ENCODE measurements at places on chromosomes 7 and 10.

DNA sequence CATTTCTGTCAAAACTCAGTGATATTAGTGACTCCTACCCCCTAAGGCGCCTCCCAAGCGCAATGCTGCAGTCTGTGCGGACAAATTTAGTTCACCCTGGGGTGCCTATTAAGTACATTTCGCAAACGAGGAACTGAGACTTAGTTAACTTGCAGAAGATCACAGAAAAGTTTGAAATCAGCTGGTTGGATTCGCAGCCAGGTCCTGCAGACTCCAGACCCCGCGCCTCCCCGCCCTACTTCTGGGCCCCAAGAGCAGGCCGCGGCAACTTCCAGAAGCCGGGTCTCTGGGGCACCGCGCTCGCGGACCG is 588 bp downstream of the CYREN start:
- no peak for DNase-seq

- no peak for DNase-seq
These were observed 54.3 kb downstream of the CLIP2 start for GRCh38 chr7:74343281-74344131.

- DNase-seq = no peak
These were observed 7.3 kb downstream of the AASS start for GRCh38 chr7:122136639-122137245.

DNA sequence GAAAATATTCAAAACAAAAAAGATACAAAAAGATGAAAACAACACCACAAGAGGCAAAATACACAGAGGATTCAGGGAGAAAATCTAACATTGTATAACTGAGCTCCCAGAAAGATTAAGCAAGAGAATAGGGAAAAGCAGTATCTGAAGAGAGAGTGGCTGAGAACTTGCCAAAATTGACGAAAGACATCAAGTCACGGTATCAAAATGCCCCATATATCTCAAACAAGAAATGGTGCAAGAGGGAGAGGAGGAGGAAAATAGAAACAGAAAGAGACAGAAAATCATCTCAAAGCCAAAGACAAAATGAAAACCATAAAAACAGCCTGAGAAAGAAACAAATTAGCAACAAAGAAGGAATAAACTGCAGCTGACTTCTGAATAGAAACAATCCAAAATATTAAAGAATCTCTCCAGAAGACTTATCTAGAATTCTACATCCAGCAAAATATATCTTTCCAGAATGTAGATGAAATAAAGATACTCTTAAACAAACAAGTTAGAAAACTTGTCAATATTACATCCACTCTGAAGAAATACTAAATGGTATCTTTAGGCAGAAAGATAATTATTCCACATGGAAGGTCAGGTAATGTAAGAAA is 5.5 kb downstream of the USP6NL start:
- peak; percentile 57 for DNase-seq

- no peak for DNase-seq
These were observed 320.3 kb upstream of the ZNF32 start for GRCh38 chr10:43968961-43969360.

GRCh38 chr7:18419456-18419855 is 76.1 kb upstream of the HDAC9 start:
- no peak for DNase-seq

GRCh38 chr7:2462731-2463130 is 13.5 kb downstream of the GRIFIN start:
- DNase-seq = no peak

DNA sequence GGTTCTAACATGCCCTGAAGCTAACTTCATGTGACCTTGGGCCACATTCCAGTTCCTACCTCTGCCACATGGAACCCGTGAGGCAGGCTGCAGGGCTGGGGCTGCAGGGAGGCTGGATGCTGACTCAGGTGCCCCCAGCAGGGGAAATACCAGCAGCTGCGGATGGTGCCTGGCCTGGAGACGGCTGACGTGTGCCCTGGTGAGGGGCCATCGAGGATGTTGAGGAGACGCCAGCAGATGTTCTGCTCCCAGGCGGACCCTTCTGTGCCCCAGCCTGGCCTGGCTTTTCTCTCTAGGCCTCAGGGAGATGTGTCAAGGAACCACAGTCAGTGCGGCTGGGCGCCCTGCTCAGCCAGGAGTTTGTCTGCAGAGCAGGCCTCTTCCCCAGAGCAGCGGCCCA is 8.8 kb downstream of the BAG3 start:
- DNase-seq = no peak

GRCh38 chr7:112137141-112138101 is 68.8 kb downstream of the DOCK4 start:
- DNase-seq = no peak

GRCh38 chr7:80165177-80165576 is 30.5 kb downstream of the GNAI1 start:
- DNase-seq = no peak

DNA sequence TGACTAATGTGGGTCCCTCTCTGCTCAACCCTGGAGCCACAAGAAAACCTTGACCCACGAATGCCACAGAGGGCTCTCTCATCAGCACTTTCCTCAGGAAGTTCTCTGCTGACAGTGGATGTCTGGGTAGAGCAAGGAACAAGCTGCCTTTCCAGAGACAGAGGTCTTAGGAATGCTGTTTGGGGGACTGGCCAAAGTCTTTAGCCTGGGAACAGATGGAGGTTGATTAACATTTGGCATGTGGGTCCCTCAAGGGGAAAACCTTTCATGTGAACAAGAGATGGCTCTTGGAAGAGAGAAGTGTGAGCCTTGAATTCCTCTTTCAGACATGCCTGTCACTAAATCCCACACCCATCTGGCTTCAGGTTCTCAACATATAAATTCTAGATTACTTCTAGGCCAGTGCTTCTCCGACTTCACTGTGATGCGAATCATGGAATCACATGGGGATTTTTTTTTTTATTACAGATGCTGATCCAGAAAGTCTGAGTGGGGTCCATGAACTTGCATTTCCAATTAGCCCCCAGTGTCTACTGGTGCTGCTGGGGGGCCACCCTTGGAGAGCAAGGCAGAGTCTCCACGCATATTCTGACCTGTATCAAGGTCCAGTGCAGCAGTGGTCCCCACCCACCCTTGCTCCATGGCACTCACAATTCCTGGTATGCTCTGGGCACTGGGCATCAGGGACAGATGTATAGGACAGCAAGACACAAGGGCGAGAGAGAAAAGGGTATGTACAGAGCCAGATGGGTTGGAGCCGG is 360.4 kb downstream of the CXCL12 start:
- no peak for DNase-seq

Measured in hematopoietic multipotent progenitor cell treated with erythropoietin and hydrocortisone succinate and interleukin-3 and kit ligand, for 17 days (in vitro differentiated cells).